Astrocyte (in vitro differentiated cells and primary cell): ENCODE measurements at places on chromosomes 4 and X.

DNA sequence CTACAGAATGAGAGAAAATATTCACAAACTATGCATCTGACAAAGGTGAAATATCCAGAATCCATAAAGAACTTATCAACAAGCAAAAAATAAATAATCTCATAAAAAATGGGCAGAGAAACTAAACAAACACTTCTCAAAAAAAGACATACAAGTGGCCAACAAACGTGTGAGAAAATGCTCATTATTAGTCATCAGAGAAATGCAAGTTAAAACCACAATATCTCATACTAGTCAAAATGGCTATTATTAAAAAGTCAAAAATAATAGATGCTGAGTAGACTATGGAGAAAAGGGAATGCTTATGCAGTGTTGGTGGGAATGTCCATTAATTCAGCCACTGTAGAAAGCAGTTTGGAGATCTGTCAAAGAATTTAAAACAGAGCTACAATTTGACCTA lies 533.3 kb downstream of the TMA16 start:
- no peak for DNase-seq

DNA sequence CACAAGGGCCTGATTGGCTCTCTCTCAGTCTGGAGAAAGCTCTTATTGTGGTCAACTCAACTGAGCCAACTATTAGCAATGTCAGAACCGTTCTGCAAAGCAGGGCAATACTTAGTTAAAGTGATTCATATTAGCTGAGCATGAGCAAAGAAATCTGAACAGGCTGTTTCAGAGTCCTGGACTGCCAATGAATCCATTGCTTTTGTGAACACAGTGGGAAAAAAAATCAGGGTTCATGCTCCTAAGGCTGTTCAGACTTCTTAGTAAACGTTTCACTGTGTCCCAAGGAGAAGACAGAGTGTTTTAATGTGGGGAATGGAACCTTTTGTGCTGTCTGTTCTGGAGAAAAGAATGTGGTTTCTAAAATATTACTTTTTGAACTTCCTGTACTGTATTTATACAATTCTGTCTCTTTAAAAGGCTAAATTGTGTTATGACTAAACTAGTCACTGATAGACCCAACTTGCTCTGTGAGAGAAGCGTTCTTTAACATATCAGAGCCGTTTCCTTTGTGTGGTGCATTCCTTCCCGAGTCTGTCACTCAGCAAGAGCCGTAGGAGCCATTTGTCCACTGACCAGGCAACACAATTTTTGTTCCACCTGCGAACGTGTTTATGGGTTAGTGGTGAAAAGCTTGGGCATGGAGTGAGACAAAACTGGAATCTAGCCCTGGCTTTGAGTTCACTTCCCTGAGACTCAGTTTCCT lies 366.1 kb downstream of the FBXO8 start:
- peak; percentile 73 for DNase-seq

- DNase-seq, result no peak
Measured at GRCh38 chr4:186593587-186593973, 38.2 kb upstream of the MTNR1A start.

DNA sequence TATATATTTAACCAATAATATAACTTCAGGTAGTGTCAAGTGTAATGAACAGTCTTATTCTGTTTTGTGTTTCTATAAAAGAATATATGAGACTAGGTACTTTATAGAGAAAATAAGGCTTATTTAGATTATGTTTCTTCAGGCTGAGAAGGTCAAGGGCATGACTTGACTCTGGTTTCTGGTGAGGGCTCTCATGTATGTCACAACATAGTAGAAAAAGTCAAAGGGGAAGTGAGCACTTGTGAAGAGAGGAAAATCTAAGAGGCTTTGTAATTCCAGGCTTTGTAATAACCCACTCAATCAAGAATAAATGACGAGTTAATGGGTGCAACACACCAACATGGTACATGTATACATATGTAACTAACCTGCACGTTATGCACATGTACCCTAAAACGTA lies 27.6 kb downstream of the PRR32 start:
- no peak for DNase-seq

- DNase-seq, result no peak
Measured at GRCh38 chrX:33908074-33908473, 224.0 kb downstream of the FAM47A start.

GRCh38 chr4:11505221-11505971 lies 76.7 kb upstream of the HS3ST1 start:
- DNase-seq, result peak; percentile 80

DNA sequence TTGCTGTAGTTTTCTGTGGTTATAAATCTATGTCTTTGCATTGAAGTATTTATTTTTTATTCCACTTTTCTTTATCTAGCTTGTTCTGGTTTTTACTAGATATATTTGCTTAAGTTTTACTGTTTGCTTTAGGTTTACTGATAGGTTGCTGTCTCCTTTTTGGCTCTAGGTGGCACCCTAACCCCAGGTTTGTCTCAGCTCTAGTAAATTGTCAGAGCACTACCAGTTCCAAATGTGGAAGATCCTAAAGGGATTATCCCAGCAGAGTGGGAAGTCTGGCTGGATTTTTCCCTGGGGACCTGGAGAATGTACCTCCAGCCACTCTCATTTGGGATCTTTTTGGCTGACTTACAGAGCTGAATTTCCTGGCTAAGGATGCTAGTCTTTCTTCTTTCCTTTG lies 106.1 kb downstream of the PBDC1 start:
- peak; percentile 9 for DNase-seq

DNA sequence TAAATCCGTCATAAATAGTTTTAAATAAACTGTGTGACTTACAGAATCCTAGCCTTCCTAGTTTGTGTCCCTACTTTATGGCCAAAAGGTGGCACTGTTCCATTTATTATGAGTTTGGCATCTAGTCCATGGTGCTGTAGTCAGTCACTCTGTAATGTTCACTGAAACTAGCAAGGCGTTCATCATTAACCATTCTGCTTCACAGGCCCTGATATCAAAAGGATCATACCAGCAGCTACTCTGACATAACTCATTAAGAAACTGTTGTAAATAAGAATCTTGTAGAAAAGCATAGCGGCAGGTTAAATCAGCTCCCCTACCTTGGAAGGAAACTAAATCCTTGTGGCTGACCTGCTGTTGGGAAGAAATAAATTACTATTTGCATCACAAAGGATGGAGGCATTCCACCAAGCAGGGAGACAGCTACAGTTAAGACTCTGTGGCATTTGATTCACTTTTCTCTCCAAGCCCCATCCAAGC lies 919.6 kb upstream of the DIAPH2 start:
- DNase-seq, result peak; percentile 4

DNA sequence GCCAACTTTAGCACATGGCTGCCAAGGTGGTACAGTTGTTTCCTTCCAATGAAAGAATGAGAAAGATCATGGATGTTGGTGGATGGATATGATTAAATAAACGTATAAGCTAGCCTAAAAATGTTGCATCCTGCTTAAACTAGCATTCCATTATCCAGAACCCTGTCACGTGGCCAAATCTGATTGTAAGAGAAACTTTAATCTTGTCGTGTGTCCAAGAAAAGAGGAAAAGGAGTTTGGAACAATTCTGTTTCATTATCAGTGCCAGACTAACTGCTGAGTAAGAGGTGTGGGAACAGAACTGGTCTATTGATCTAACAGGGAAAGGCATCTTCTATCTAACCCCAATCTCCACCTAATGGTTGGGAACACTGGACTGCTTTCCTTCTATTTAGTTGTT lies 325.2 kb upstream of the BMP3 start:
- peak; percentile 28 for DNase-seq

- peak; percentile 60 for DNase-seq
Measured at GRCh38 chrX:23662853-23663252, 4.4 kb upstream of the PRDX4 start.

DNA sequence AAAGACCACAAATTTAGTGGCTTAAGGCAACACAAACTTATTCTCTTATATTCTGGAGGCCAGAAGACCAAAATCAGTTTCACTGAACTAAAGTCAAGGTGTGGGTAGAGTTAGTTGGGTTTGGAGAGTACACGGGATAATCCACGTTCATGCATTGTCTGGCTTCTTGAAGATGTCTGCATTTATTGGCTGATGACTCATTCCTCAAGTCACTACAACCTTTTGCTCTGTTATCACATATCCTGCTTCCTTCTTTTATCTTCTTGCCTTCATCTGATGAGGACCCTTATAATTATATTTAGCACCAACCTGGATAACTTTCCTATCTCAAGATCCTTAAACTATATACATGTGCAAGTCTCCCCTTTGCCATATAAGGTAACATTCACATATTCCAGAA lies 590.0 kb downstream of the FSTL5 start:
- peak; percentile 27 for DNase-seq

- peak; percentile 9 for DNase-seq
Measured at GRCh38 chr4:54746218-54746617, 88.5 kb downstream of the KIT start.
